Lung (tissue), 17 donors: ENCODE measurements at places on chromosomes 7 and 10. TPM values are rescaled to one million over a fixed set of nuclear protein-coding genes. Genes with fewer than 3 reads are reported as not detected.

Gene UPK3BL1
- polyA plus RNA-seq, result 54.3 TPM

Gene SCIN
- 4.5 TPM for polyA plus RNA-seq

Gene SUFU
- polyA plus RNA-seq, result 5.6 TPM

Gene ANKRD61
- polyA plus RNA-seq, result not detected

Gene ABCC2
- polyA plus RNA-seq, result 0.82 TPM

Gene NKX1-2
- 0.02 TPM for polyA plus RNA-seq

DNA sequence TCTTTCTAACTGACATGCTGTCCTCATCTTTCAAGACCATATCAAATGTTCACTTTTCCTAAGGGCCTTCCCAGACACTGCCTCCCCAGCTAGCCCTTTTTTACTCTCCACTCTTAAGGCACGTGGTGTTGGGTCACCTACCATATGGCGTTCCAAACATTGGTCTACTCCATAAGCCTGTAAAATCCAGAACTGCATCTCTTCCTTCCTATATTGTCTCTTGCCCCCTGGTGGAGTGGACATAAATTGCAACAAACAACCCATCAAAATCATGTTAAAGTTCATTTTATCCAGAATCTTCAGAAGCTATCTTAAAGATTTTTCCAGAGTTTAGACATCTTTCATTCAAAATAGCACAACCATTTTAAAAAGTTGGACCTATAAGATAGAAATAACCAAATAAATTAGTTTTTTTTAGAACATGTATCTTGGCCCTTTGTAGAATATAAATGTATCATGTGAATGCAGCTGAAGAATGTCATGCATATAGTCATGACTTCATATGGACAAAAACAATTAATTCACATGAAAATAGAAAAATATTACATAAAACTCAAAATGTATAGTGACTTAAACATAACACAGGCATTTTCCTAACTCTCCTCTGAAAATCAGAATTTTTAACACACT lies 180.6 kb upstream of the CHRM2 start:
- peak; percentile 18 for DNase-seq

DNA sequence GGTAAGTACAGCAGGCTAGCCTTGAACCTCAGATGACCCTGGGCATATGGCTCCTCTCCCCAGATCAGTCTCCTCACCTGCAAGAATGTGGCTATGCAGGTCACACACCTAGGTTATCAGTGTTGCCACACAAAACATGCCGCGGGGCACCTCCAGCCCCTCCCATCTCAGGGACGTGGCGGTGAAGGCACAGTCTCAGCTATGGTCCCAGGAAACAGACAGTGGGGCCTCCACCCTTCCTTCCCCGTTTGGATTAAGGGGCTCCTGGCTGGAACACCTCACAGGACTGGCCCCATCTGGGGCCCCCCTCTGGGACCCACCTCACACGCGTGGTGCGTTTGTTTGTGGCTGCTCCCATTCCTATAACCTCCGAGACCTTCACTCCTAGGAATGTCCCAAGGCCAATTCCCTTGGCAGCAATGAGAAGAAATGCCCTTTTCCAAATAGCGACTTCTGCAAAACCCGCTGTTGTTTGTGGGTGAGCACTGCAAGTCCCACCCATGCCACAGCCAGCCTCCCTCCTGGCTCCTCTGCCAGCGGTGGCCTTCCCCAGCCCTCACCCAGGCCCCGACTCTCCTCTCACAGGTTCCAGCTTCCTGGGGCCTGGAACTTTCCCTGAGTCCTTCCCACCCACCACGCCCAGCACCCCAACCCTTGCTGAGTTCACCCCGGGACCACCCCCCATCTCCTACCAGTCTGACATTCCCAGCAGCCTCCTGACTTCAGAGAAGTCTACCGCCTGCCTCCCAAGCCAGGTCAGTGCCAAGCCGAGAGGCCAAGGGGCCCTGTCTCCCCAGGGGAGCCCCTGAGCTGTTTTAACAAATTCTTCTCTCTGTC lies 17.1 kb downstream of the ZMIZ2 start:
- DNase-seq, result no peak

- DNase-seq, result no peak
These were observed 251.5 kb upstream of the PLPP4 start for GRCh38 chr10:120205368-120206018.

- DNase-seq, result no peak
These were observed 13.4 kb downstream of the CUBN start for GRCh38 chr10:17116193-17116592.

- no peak for DNase-seq
These were observed 70.2 kb upstream of the GRB10 start for GRCh38 chr7:50852901-50853300.

- no peak for DNase-seq
These were observed 431.8 kb downstream of the RPS24 start for GRCh38 chr10:78465431-78465830.

- no peak for DNase-seq
These were observed 41.4 kb downstream of the PRTFDC1 start for GRCh38 chr10:24911029-24911428.

DNA sequence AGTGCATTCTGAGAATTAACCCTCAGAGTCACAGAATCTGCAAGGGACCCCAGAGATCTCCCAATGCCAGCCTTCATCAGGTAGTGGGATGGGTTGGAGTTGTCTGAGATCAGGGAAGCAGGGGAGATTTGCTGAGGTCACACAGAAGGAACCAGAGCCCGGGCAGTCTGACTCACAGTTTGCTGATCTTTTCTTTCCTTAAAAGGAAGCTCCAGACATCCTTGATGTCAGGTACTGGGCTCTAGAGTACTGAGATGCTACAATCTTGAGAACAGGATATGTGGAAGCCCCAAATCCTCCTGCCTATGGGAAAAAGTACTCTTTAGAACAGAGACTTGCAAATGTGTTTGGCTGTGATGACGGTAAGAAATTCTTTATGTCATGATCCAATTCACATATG lies 706 bp downstream of the TBATA start:
- DNase-seq, result no peak

- DNase-seq, result peak; percentile 72
These were observed 147.5 kb upstream of the TCF7L2 start for GRCh38 chr10:112802411-112803022.

GRCh38 chr10:1274111-1274661 lies 218.0 kb downstream of the WDR37 start:
- DNase-seq, result no peak
